Inflammatory macrophage (primary cell): ENCODE measurements at places on chromosomes 4 and X.

GRCh38 chr4:183241322-183241640 lies 78.8 kb downstream of the CLDN22 start:
- no peak for DNase-seq

DNA sequence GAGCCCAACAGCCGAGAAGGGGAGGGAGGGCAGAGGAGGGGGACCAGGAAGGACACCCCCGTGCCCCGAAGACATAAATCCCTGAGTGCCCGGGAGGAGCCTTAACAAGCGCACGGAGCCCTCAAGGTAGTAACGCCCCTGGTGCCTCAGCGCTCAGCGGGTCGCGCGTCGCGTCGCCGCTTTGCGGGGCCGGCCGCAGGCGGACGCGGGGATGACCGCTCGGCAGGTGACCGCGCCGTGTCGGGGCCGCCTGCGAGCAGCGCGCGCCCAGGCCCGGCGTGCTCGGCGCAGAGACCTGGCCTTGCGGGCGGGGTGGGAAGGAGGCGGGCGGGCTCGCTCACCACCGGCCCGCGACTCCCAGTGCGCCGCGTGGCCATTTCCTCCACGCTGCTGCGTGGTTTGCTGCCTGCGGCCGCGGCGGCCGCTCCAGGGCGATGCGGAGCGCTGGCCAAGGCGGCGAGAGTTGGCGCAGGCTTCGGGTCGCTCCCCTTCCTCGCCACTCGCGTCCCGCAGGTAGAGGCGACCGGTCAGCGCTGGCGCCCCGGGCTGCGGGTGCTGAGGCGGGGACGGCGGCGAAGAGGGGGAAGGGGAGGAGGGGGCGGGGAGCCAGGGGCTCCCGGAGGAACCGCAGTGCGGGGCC lies 632 bp downstream of the CCSER1 start:
- DNase-seq = no peak

DNA sequence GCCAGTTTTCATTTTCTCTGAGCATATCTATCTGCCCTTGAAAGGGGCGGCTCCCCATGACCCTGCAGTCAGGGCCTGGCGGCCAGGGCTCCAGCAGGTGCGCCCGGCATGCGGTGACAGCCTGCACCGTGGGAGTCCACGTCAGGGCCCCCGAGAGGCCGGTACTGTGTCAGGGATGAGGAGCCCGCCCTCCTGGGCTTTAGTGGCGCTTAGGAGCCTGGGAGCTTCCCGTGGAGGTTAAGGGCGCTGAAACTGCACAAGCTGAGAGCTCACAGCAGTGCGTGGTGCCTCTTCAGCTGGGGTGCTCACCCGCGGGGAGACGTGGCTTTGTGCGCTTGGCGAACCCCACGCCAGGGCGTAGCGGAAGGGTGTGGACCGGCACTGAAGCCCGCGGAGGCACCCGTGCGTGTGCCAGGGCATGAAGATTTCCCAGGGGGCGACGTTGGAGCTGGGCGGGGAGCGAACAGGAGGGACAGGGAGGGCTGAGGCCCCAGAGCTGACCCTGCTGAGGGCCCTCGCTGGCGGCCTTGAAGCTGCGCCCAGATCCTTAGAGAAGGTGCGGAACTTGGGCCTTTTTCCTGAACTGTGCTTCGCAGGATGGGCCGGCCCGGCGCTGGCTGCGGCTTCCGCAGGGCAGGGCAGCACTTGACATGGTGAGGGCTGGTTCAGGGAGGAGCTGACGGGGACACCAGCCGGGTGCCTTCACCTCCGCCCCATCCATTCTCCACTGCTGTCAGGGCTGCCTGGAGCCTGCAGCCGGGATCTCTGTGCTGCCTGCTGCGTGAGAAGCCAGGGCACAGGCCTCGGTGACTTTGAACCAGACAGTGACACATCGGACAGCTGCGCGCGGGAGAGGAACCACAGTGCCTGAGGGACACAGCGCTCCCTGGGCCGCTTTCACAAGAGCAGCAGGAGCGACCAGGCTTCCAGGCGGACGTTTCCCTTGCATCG lies 32.9 kb downstream of the HTT-AS start:
- peak; percentile 78 for DNase-seq

DNA sequence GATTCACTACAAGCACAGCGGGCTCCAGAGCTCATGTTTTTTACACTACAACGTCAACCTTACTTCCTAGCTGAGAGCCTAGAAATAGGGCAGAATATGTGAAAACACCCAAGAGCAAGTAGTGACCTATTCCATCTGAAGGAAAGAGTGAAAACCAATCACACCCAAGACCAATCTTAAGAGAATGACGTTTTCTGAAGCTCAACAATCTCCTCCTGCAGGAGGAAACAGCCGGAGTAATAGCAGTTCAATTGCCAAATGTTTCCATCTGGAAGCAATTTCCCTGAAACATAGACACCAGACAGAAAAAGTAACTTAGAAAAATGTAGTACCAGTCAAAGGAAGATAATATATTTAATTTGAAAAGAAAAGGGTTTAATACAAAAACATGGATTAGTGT lies 142.4 kb downstream of the ANXA5 start:
- DNase-seq = no peak

DNA sequence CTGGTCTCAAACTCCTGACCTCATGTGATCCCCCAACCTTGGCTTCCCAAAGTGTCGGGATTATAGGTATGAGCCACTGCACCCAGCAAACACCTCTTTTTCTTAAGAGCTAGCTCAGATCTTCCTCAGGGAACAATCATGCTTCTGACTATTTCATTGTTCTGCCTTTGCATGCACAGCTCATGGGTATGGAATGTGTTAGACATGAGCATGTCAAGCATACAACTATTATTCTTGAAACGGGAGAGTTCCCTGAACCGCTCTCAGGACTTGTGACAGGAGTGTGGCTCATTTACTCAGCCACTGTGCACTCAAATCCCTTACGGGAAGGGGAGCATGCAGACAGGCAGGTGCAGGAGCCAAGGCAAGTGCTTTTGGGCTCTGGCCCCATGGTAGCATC lies 231.7 kb upstream of the TAPT1 start:
- DNase-seq = no peak

GRCh38 chr4:147794787-147795413 lies 63.0 kb downstream of the ARHGAP10 start:
- DNase-seq = no peak

GRCh38 chrX:37613933-37614332 lies 42.5 kb downstream of the LANCL3 start:
- no peak for DNase-seq

GRCh38 chr4:37591349-37591748 lies 94.8 kb downstream of the RELL1 start:
- no peak for DNase-seq

DNA sequence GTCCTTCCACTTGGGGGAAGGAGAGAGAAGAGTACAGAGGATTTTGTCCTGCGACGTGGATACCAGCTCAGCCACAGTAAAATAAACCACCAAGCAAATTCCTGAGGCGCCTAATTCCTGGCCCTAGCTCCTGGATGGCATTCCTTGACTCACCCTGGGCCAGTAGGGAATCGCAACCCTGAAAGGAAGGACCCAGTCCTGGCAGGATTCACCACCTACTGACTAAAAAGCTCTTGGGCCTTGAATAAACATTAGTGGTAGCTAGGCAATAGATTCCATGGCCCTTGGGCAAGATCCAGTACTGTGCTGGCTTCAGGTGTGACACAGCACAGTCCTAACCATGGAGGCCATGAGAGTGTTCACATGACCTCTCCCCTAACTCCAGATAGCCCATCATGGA lies 45.6 kb downstream of the GABRA3 start:
- DNase-seq = no peak

GRCh38 chr4:178414881-178415446 lies 972.7 kb upstream of the AGA start:
- no peak for DNase-seq
